ENCODE measurements at places on chromosomes 12 and 14.

DNA sequence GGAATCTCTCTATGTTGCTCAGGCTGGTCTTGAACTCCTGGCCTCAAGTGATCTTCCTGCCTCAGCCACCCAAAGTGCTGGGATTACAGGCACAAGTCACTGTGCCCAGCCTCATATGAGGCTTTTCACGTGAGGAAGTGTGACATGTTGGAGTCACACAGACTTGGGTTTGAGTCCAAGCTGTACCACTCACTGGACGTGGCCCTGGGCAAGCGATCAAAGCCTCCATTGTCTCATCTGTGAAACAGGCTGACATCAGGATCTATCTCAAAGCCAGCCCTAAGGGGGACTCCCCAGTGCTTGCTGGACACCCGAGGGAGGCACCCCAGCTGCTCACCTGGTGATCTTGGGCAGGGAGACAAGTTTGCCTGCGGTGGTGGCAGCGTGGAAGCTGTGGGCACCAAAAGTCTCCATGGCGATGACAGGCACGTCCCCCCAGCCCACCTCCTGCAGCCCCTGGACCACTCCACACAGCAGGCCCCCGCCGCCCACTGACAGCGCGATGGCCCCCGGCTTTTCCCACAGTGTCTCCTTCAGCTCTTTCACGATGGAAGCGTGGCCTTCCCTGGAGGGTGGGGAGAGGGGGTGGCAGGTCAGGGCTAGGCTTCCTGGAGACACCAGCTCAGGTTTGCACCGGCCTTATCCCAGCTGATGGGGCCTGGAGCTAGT, 6.7 kb downstream of the SDS start:
- DNase-seq = no peak

DNA sequence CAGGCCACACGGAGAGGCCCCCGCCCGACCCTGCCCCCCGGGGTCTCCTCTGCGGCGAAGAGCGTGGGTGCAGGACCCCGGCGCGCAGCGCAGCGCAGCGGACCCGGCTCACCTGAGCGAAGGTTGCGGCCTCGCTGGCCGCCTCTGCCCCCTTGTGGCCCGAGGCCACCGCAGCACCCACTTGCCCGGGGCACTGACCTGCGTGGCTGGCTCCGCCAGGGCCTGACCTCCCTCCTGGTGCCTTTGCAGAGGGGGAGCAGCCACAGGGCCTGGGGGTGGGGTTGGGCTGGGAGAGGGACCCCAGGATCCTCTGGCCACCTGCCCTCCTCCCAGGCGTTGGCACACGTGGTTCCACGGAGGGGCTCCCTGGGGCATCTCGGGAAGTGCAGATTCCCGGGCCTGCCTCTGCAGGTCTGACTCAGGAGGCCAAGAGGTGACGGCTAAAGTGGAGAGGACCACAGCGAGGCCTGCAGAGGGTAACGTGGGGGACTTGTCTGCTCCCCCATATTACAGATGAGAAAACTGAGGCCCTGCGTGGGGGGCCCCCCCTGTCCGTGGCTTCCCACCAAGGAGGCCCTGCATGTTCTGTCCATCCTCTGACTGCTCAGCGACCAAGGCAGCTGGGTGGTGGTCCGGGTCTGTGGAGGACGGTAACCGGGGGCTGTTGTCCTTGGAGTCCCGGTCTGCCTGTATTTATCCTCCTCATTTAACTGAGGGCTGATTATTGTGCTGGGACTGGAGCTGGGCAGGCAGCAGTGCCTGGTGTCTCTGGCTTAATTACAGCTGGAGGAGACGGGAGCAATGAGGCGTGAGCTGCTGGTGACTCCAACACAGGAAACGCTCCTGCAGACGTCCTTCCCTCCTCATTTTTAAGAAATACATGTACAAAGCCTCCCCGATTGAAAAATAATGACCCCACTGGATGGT, 67.9 kb upstream of the BEGAIN start:
- no peak for DNase-seq

- no peak for DNase-seq
Observed at GRCh38 chr12:29242921-29243431, 93.9 kb downstream of the FAR2 start.

GRCh38 chr12:22313286-22313962, 21.1 kb downstream of the ST8SIA1 start:
- no peak for DNase-seq

DNA sequence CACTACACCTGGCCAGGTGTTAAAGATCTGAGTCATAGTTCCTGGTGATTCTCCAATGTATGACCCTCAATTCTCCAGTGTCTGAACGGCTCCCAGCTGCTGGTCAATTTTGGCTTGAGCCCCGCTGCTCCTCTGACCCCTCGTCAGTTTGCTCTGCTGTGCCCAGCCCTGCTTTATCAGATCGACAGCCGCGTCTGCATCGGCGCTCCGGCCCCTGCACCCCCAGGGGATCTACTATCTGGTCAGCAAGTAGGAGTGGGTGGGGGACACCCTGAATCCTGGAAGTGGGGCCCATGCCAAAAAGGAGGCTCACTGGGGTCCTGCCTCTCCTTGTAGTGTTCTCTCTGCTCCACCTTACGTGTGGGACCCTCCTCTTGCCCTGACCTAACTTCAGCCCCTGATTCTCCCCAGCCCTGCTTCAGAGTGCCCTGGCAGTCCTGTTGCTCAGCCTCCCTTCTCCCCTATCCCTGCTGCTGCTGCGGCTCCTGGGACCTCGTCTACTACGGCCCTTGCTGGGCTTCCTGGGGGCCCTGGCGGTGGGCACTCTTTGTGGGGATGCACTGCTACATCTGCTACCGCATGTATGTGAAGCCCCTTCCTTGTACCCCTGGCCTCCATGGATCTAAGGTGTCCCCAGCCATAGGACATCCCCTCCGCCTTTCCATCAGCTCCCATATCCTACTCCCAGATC, 5.0 kb downstream of the SLC39A5 start:
- DNase-seq = no peak

DNA sequence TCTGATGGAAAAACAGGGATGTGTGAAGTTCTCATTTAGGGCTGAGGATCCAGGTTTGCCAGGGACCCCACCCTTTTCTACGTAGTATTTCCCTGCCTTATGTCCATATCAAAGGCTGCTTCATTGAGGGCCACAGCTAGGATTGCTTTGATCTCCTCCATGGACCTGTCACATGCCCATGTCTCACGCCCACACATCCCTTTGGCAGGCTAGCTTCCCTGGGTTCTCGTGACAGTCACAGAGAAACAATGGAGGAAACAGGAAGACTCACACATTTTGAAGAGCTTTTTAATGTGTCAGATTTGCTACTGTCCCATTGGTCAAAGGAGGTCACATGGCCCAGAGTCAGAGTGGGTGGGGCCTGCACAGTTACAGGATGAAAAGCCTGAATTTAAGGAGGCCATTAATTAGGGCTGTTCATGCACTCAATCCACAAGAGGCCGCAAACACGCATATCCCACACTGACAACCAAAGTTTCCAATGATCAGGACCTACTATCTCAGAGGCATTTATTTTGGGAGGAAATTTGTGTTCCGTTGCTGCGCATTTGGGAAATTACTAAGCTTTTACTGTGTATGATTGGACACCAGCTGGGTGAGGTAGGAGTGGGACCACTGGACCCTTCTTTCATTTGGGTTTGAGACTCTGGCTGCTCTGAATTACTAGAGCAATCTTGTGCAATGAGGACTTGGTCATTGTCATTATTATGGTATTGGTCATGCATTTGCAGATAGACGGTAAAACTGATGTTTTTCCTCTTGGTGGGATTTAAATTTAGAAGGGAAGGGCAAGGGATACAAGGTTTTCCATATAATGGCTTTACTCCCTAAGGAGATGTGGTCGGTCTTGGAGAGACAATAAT, 266.2 kb downstream of the KTN1 start:
- DNase-seq = no peak

DNA sequence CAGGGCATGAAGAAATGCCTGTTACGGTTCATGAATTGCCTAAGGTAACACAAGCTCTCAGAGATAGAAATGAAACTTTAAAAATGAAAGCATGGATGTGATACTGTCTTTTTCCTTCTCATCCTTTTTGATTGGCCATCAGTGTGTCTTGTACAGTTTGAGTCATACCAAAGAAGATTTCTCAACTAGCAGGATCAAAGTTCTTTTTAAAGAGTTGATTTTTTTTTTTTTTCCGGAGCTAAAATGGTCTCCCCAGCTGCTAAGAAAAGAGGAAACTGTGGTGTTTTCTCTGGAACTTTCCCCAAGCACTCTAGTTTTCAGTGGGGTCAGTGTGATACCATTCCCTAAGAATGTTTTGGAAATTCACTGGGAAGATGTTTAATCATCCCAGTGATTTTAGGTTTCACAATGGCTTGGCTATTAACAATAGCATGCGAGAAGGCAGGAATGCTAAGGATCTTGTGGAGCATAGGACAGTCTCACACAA, 105.0 kb downstream of the ETNK1 start:
- no peak for DNase-seq

- DNase-seq = no peak
Observed at GRCh38 chr12:80262346-80262745, 163.0 kb downstream of the OTOGL start.

- DNase-seq = no peak
Observed at GRCh38 chr12:113310489-113310888, 24.4 kb downstream of the SLC8B1 start.

- DNase-seq = no peak
Observed at GRCh38 chr14:68000511-68000910, 180.9 kb downstream of the RAD51B start.

DNA sequence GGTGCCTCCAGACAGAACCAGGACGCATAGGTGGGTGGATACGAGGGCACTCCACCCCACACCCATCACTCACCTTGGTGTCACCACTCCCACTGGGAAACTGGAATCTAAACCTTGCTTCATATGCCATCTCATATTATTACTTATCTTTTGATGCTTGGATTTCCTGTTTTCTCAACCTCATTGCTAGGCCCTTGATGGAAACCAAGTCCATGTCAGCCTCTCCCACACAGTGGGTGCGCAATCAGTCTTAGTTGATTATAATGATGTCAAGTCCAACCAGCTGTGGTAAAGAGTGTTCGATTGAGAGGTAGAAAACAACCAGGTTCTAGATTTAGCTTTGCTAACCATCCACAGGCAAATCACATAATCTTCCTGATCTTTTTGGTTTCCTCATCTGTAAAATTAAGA, 584 bp upstream of the DDHD1 start:
- no peak for DNase-seq

DNA sequence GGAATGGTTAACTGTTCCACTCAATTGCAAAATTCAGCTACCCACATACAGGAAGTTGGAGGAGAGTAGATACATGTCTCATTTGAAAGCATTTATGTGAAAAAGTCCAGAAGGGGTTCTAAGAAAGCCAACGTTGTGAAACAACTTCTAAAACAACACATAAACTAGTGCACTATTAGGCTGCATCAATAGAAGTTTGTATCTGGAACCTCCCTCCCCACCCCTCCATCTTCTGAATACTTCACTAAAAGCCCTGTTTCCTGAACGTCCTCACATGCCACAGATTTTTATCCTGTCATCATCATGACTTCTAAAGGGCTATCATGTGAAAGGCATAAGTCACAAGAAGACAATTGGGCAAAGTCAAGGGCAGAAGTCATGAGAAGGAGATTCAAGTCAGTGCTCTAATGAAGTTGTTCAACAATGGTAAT, 5.5 kb downstream of the KRT79 start:
- DNase-seq = no peak

GRCh38 chr14:34050606-34051005, 99.7 kb upstream of the EGLN3 start:
- DNase-seq = no peak

DNA sequence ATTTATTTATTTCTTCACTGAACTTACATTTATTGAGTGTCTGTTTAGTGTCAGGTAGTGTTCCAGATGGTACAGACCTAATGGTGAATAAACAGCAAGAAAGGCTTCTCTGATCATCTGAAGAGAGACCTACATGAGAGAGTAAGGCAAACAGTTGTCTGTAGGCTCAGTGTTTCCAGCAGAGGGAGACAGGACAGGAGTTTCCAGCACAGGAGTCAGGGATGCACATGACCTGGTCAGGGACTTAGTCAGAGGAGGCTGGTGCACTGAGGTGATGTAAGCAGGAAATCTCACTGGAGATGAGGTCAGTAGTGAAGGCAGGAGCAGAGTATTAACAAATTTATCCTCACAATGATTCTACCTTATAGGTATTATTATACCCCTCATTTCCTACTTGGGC, 233.2 kb downstream of the MDGA2 start:
- DNase-seq = no peak

DNA sequence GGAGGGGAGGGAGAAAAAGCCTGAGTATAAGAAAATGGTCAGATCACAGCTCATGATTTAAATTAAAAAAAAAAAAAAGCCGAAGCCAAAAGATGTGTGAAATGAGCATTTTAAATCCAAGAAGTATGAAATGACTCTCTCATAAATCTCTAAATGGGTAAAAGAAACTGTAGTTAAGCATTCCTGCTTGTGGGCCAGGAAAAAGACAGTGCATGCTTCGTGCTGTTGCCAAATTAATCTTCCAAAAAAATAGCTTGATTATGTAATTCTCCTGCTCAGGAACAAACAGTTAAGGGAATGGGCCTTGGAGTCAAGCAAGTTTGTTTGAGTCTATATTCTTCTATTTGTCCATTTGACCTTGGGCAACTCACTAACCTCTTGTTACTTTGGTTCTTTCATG, 325.4 kb upstream of the SEL1L start:
- no peak for DNase-seq

DNA sequence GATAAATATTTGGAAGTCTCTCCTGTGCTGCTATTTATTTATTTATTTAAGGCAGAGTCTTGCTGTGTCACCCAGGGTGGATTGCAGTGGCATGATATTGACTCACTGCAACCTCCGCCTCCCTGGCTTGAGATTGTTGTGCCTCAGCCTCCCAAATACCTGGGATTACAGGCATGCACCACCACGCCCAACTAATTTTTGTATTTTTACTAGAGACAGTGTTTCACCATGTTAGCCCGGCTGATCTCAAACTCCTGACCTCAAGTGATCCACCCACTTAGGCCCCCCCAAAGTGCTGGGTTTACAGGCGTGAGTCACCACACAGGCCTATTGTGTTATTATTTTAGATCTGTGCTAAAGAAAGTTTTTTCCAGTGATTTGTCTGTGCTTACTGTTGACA, 225.2 kb downstream of the CCER1 start:
- DNase-seq = no peak

DNA sequence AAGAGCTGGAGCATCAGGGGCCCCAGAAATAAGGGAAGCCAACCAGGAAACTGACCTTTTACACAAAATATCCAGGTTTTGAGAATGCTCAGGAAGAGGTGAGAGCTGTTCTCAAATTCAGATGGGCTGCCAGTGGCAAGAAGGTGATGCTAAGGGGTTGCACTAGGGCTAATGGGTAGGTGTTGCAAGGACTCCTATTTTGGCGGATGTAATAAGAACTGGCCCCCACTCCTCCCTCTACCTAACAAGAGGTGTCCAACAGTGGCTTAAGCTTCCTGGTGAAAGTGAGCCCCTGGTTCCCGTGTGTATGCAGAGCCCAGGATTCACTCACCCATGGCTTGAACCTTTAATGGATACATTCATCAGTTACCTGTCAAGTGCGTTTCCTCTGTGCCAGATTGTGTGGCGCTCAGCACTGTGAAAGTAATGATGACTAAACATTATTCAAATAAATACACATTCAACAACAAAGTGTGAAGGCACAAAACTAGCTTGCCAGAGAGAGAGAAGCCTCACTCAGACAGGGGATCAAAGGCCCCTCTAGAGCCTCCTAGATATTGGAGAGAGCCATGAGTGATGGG, 705 bp upstream of the CHGA start:
- DNase-seq = peak; percentile 66

- DNase-seq = no peak
Observed at GRCh38 chr12:45186762-45187161, 29.1 kb upstream of the ANO6 start.

All from NCI-H1417 treated with DMSO at 0.1 percent for 48 hours (cell line).